Kidney (tissue), 22 donors: ENCODE measurements at places on chromosomes 3 and 15.

- no peak for DNase-seq
These were observed 7.4 kb downstream of the EDEM1 start for GRCh38 chr3:5194801-5195509.

GRCh38 chr3:146491303-146491702 lies 21.9 kb upstream of the PLSCR2 start:
- DNase-seq = no peak

DNA sequence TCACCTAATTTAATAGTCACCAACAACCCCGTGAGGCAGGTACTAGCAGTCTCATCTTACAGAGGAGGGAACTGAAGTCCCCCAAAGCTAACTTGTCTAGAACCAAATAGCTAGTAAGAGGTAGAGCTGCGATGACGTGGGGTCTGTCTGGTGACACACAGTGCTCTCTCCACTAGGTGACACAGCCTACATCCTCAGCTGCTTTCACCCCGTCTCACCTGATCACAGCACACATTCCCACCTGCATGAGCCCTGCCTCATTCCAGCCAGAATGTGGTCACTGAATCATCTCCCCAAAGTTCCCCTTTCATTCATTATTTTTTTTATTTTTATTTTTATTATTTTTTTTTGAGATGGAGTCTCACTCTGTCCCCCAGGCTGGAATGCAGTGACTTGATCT lies 21.3 kb upstream of the MAGEF1 start:
- DNase-seq = no peak

DNA sequence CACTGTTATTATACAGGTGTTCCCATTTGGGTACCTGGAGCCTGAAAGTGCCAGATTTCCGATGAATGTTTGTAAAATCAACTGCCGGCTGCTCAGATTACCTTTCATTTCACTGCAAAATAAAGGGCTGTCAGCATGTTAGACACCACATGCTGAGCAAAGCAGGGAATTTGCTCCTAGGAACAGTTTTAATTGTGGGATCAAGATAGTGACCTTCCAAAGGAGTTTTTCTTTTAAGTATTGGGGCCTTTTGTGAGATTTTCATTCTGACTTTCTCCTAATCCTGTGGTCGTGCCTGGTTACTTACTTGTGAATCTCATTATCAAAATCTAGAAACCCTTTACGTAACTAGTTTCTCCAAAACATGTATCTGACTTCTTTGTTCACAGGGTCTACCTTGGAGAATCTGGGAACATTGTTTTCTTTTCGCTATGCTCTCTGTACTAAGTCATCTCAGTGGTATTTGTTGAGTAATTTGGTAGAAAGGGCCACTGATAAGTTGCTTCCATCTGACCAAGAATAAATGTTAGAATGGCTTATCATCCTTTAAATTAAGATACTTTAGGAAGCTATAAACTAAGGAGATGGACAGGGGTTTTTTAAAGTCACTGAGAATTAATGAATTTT lies 40.8 kb upstream of the LRTM1 start:
- no peak for DNase-seq

GRCh38 chr3:122784436-122784835 lies 9.2 kb downstream of the HSPBAP1 start:
- DNase-seq = no peak

DNA sequence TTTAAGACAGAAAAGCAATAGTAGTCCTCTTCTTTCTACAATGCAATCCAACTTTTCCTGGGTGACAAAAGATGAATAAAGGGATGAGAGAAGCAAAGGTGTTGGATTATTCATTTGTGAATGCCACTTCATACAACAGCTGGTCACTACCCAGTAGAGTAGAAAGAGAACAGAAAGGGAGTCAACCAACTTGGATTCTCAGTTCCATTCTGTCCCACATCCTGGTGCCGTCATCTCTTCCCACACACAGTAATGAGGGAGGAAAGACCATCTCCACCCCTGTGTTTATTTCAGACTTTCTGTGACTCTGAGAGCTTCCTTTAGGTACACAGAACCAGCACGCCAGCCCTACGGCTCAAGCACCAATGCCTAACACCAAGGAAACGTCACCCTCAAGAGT lies 71.0 kb downstream of the FOXP1 start:
- DNase-seq = no peak

GRCh38 chr3:15298504-15298903 lies 33.9 kb downstream of the SH3BP5 start:
- no peak for DNase-seq

DNA sequence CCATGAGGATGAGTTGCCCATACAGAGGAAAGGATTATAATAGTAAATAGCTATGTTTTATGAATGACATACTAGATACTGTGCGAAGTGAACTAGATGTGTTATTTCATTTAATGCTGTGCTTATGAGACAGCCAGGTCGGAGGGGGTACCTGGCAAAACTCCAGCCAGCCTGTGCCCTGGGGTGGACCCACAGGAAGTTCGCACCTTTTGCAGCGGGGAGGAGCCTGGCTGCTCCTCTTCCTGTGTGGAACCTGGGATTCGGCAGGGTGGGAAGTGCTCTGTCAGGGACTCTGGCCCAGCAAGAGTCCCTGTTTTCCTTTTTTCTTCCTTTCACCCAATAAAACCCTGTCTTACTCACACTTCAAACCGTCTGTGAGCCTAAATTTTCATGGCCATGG lies 452.2 kb downstream of the IL5RA start:
- no peak for DNase-seq

GRCh38 chr3:146166415-146166821 lies 5.4 kb upstream of the PLOD2 start:
- no peak for DNase-seq

DNA sequence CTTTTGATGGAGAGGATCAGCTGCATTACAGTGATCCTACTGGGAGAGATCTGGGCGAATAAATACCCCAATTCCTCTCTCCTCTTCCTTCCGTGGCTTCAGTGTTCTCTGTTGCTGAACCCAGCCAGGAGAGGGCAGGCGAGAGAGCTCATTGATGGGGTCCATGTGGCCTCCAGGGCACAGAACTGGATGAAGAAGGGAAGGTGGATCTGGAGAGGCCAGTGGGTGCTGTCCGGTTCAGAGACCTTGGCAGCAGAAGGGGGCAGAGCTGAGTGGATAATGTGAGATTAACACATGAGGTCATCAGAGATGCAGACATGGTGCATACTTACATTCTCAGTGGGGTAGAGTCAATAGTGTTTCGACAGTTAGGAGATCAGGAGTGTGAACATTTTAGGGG lies 193.6 kb downstream of the CLSTN2 start:
- DNase-seq = peak; percentile 32

DNA sequence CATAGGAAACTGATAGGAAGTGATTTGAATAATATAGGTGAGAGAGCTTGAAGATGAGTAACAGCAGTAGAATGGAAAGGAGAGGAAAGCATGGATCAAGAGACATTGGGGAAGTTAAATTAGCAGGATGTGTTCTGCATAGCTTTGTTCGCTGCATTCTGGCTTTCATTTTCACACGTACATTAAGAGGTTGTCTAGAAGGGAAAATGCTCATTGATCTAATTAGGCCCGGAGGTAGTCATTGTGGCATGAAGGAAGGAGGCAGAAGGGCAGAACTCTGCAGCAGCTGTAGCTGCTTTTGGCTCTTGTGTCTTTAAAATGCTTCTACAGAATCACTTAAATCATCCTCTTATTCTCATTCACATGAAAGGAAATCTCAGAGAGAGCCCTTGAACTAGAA lies 40.3 kb downstream of the KCNAB1 start:
- DNase-seq = no peak

GRCh38 chr15:40379853-40380252 lies 2.7 kb upstream of the KNSTRN start:
- DNase-seq = no peak

- no peak for DNase-seq
These were observed 51.7 kb downstream of the PCSK6 start for GRCh38 chr15:101437618-101438481.

- DNase-seq = no peak
These were observed 81.8 kb downstream of the WWTR1 start for GRCh38 chr3:149575961-149576564.

DNA sequence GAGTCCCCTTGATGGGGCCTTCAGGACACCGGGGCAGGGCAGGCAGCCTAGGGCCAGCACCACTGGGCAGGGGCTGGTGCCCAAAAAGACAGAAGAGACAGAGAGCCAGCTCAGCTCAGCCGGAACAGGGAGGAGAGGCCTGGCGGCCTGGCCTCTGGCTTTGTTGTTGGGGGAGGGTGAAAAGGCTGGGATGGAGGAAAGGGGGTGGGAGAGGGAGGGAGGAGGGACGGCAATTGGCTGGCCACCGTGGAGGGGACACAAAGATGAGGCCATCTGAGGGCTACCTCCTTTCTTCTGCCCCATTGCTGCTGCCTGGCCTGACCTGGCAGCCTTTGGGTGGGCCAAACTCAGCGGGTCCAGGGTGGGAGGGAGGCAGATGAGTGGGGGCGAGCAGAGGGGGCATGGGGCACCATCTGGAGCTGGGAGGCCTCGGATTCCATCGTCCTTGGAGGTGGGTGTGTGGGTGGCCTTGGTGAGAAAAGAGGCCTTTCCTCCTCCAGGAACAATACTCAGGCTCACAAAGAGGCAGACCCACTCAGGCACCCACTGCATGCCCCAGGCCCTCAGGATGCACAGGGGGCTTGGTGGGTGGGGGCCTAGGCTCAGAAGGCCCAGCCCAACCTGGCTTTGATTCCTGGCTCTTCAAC lies 9.3 kb downstream of the EFCC1 start:
- DNase-seq = no peak

DNA sequence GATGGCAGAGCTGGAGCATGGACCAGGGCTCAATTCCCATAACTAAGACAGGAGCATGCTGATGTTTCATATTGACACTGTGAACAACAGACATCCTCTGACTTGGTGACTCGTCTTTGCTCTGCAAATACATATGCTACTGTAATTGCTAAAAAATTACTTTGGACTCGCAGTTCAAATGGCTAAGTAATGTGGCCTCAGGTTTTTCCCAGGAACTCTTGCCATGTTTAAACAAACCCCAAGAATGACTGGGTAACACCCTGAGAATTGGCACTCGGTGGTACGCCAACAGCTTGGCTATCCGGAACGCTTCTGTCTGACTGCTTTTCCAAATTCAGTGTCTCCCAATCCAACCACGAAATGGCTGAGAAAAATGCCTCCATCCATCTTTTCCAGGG lies 456.7 kb upstream of the THBS1 start:
- no peak for DNase-seq

DNA sequence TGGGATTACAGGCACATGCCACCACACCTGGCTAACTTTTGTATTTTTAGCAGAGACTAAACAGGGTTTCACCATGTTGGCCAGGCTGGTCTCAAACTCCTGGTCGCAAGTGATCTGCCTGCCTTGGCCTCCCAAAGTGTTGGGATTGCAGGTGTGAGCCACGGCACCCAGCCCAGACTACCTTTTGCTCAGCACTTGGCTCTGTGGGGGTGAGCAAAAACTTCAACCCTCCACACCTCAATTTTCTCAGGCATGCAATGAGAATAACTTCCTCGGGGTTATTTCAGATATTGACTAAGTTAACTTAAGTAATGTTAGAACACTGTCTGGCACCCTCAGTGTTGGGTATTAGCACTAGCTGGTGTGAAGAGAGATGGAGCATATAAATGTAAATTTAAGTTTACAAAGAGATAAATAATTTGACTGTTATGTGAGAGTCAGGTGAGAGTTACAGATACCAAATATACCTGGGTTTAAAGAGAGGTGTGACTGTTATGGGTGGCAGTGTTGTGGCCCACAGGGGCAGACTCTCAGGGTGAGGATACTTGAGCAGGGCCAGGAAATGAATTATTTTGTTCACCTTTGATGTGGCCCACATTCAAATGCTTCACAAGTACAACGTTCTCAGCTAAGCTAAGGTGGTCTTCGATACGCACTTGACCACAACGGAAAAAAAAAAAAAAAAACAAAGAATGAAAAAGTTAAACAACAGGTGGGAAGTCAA lies 29.0 kb downstream of the CPOX start:
- DNase-seq = no peak
